ENCODE measurements at places on chromosomes 13 and 19.

DNA sequence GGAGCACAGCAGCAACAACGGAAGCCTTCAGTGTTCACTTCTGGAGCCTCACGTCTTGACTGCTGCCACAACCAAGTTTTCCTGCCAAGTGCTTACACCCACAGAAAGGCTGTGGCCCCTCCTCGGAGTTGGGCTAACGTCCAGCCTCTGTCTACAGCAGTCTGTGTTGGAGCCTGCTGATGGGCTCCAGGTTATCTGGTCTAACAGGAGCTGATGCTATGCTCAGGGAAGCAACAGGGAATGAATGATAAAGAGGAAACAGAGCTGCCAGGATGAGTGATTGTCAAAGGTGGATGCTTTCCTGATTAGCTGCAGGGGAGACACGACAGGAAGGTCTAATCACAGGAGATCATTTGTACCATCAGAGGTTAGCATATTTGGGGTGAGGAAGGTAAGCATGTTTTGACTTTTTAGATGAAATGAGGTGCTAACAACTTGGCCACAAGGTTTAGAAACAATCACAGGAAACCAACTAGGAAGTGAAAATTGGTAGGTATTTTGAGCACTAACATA is 53.8 kb upstream of the RCBTB2 start:
- DNase-seq = no peak

- DNase-seq = no peak
Observed at GRCh38 chr13:60134376-60134775, 29.4 kb downstream of the DIAPH3 start.

- no peak for DNase-seq
Observed at GRCh38 chr13:24075137-24075975, 85.2 kb upstream of the SPATA13 start.

GRCh38 chr19:58182577-58182988 is 278 bp upstream of the ZNF274 start:
- DNase-seq = peak; percentile 72

DNA sequence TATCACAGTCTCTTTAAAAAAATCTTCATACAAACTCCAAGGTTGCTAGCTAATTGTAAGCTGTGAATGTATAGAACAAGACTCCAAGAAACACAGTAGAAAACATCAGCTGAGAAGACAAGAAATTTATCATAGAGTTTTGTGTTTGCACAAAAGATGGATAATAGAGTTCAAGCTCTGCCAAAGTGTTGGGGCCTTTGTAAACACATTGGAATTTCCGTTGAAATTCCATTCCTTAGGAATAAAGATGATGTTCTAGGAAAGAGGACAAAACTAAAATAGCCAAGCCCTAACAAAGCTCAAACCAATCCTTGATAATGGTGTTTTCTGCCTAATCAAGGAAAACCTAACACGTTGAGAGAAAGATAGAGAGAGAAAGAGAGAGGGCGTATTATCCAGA is 20.6 kb downstream of the LRRC63 start:
- no peak for DNase-seq

DNA sequence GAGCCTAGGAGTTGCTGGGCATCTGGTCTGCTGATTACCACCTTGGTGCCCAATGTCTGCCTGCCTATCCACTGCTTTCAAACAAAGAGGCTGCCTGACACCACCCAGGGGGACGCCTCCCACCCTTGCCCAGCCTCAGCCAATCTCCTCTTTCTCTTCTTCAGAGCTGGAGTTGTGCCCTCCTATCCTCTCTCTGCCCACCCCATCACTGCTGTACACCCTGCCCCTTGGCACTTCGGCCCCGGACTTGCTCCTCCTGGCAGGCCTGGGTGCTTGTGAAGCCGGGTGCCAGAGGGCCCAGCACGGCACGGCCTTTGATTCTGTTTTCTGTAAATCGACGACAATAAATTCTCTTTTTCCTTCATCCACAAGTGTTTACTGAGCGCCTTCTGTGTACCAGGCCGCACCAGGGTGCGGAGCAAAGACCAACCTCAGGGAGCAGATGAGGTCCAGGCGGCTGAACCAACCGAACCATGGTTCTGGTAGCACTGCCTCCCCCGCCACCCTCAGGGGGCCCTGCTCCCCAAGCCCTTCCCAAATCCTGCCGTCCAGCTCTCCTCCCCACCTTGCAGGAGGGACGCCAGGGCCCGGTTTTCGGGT is 5.0 kb downstream of the RNF225 start:
- no peak for DNase-seq

- no peak for DNase-seq
Observed at GRCh38 chr13:70527599-70527998, 419.3 kb upstream of the KLHL1 start.

DNA sequence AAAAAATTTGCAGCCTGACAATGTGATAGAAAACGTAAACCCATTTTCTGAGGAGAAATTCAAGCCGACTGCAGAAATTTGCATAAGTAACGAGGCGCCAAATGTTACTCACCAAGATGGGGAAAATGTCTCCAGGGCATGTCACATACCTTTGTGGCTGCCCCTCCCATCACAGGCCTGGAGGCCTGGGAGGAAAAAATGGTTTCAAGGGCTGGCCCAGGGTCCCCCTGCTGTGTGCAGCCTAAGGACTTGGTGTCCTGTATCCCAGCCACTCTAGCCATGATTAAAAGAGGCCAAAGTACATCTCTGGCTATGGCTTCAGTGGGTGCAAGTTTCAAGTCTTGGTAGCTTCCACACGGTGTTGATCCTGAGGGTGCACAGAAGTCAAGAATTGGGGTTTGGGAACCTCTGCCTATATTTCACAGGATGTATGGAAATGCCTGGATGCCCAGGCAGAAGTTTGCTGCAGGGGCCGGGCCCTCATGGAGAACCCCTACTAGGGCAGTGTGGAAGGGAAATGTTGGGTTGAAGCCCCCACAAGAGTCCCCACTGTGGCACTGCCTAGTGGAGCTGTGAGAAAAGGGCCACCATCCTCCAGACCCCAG is 1842.3 kb downstream of the PCDH9 start:
- no peak for DNase-seq

- no peak for DNase-seq
Observed at GRCh38 chr13:48906200-48906599, 69.5 kb upstream of the FNDC3A start.

GRCh38 chr19:4744451-4745174 is 21.0 kb upstream of the DPP9 start:
- no peak for DNase-seq

GRCh38 chr13:38369058-38369457 is 19.4 kb downstream of the UFM1 start:
- no peak for DNase-seq

GRCh38 chr19:47506459-47506858 is 8.4 kb downstream of the NAPA start:
- DNase-seq = no peak

DNA sequence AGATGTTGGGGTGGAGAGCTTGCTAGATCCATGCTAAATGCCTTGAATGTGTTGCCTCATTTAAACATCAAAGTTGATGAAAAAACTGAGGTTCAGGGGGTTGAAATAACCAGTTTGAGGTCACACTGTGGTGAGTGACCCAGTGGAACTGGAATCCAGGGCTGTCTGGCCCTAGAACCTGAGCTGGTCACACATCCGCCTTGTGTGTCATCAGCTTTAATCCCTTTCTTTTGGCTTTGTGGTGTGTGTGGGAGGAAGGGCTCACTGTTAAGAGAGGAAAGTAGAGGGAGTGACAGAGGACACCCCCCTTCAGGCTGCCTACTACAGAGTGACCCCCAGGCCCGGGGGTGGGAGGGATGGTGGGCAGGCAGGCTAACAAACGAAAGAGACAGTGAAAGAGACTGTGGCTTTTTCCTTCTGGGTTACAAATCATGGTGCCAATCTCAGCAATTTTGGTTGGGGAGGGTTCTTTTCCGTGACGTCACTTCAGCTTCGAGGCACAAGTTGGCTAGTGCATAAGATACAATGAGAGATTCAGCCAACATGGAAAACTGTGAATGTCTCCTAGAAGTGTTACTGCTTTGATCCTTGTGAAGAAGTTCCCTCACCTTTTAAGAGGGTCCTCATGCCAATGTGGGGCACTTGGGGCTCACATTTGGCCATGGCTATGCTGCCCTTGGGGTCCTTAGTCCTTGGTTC is 164.9 kb downstream of the DLEU7 start:
- no peak for DNase-seq

DNA sequence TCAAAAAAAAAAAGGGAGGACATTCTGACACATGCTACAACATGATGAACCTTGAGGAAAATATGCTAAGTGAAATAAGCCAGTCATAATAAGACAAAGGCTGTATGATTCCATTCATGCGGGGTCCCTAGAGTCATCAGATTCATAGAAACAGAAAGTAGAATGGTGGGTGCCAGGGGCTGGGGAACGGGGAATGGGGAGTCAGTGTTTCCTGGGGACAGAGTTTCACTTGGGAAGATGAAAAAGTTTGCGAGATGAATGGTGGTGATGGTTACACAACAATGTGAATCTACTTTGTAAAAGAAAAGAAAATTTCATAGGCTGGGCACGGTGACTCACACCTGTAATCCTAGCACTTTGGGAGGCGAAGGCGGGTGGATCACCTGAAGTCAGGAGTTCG is 6.1 kb upstream of the CLEC4G start:
- DNase-seq = no peak

GRCh38 chr19:10551698-10552301 is 8.1 kb downstream of the ATG4D start:
- no peak for DNase-seq

DNA sequence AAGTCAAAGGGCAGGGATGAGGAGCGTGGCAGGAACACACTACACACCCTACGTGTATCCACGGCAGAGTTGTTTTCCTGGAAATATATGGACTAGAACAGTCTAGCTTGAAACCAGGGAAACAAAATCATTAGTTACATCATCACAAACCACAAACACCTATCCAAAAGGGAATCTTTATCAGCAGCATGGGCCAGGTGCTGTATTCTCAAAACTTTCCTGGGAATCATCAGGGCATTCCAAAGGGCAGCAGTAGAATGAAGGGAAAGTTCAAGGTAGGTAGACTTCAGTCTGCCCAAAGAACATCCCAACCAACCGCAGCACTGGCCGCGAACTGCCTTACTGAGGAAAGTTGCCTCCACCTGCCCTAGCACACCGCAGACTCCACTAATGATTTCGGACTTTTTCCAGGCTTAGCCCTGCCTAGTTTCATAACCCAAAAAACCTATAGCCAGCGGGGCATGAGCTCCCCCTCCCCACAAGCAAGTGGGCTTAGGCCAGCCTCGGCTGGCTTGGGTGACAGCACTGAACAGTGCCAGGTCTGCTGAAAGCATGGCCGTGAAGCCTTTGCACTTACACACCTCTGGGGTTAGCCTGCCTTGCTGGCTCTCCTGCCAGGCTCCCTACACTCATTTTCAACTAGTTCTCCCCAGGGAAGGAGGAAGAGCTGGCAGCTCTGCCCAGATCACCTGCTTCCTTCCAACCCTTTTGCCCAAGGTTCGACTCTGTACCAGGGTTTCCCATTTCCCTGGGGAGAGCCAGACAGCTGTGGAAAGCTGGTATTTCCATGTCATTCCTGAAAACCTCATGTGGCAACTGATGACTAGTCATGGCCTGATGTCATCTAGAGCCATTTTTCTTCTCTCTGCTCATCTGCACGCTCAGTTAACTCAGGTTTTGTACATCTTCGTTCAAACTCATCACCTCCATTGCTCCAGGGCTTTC is 77.3 kb upstream of the UBAC2 start:
- no peak for DNase-seq

GRCh38 chr13:23960566-23961156 is 63.4 kb upstream of the C1QTNF9B start:
- no peak for DNase-seq

- no peak for DNase-seq
Observed at GRCh38 chr19:843180-843835, 2.5 kb downstream of the PRTN3 start.

- DNase-seq = no peak
Observed at GRCh38 chr13:41827507-41828213, 133.2 kb downstream of the VWA8 start.

DNA sequence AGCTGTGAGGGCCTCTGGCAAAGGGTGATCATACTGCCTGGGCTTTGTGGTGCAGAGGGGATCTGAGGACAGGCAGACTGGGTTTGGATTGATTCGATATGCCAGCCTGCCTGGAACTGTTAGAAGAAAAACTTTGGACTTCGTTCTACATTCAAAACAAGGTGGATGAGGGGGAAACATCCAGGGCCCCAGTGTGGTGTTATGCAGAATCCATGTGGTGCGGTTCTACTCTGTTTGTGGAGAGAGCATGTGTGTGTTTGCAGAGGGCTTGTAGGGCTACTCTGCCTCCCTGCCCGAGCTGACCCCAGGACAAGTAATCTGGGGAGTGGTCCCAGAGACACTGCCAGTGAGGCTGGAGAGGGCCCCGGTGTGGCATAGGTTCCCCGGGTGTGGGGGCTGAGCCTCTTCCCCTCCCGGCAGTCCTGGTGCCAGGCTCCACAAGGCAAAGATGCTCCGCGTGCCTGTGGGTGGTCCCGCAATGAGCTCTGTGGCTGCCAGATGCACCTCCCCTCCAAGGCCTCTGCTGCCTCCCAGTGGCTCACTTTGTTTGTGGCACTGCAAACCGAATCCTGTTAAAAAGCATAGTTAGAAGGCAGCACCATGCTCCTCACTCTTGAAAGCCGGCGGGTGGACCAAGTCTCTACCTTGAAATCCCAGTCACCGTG is 22.3 kb upstream of the TFDP1 start:
- no peak for DNase-seq

GRCh38 chr19:17829855-17830566 is 8.7 kb upstream of the INSL3 start:
- no peak for DNase-seq

GRCh38 chr13:64553411-64554129 is 2676.6 kb downstream of the PCDH9 start:
- no peak for DNase-seq

DNA sequence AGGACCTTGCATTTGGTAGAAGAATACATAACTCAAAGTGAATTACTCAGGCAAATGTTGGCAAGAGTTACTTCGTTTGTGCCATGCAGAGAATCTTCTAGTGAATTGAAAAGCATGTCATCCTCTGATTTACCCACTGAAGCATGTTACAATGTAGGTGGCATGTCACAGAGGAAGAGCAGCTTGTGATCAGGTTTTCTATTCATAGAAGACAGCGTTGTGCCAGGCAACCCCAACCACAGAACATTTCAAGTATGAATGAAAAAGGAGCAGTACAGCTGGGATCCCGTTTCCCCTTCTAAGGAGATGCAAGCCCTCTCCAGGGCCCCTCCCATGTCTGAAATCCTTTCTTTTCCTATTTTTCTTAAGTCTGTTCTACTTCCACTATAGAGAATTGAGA is 6.0 kb upstream of the KATNAL1 start:
- no peak for DNase-seq

- no peak for DNase-seq
Observed at GRCh38 chr13:93726173-93726957, 499.8 kb downstream of the GPC6 start.

GRCh38 chr13:89951341-89951740 is 1396.1 kb upstream of the MIR17HG start:
- DNase-seq = no peak

- no peak for DNase-seq
Observed at GRCh38 chr19:50909240-50910070, 1.7 kb downstream of the KLK4 start.

- peak; percentile 47 for DNase-seq
Observed at GRCh38 chr19:9793071-9793591, 24.6 kb upstream of the ZNF846 start.

Data from T-helper 9 cell (primary cell).